Activated gamma-delta T cell treated with anti-CD3 and anti-CD28 coated beads, Interleukin-2, amount 50 U/mL, for 16 hours (primary cell): ENCODE measurements at places on chromosomes 6 and 20.

- DNase-seq, result no peak
Measured at GRCh38 chr6:14000901-14001300, 76.1 kb downstream of the RNF182 start.

GRCh38 chr6:93219447-93219846 is 199.9 kb downstream of the EPHA7 start:
- no peak for DNase-seq

GRCh38 chr20:23270382-23270911 is 80.1 kb upstream of the NXT1 start:
- no peak for DNase-seq

- no peak for DNase-seq
Measured at GRCh38 chr20:31548820-31549512, 34.7 kb downstream of the HM13 start.

GRCh38 chr6:134875367-134875766 is 74.5 kb downstream of the ALDH8A1 start:
- DNase-seq, result no peak

DNA sequence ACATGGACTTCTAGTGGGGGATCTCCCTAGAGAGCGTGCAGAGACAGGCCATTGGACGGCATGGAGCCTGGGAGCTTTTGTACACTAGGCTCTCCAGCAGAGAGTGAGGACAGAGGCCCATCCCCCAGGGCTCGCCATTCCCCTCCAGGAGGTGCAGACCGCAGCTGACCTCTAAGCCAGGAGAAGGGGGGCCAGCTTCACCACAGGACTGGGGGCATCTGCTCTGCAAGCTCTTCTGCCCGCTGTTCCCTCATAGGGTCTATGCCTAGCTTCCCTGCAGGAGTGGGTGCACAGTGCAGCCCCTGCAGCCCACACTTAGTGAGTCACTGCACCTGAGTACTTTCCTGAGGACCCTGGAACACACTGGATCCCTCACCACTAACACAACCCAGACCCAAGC is 94.4 kb downstream of the FHL5 start:
- DNase-seq, result no peak

DNA sequence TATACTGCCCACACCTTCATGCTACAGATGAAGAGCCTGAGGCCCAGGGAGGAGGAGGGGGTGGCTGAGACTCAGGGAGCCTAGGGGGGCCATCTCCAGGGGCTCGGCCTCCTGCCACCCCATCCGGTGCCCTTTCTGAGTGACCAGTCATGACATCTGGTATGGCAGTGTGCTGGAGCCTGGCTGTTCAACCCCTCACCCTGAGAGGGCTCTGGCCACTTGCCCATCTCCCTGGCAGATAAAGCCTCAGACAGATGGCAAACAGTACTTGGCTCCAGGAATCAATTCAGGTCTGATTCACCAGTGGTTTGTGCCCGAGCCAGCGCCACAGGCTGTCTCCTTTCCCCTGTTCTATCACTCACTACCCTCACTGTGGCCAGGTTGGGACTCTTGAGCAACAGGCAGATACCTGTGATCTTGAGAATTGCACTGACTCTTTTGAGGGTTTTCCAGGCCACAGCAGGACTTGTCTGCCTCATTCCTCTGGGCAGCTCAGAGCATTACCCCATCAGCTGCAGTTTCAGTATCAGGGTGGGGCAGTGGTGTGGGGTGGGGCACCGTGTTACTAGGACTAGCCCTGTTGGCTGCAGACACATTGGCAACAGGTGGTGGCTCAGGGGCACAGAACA is 22.8 kb downstream of the SRSF3 start:
- DNase-seq, result no peak

DNA sequence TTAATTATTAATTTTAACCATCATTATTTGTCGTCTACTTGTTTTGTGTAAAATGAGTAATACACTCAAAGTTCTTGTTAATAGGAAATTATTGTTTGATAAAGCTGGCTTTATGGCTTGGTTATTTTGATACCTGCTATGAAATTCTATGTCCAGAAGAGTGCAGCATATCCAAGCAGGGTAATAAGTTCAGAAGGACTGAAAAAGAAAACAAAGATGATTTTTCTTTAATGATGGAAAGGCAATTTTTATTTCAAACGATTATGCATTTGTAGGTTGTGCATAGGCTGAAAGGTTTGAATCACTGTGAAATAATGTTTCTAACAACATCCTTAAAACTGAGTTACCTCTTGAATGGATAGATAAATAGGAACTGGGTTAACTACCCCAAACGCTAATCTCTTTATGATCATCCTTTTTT is 1.4 kb upstream of the MAN1A1 start:
- no peak for DNase-seq

- no peak for DNase-seq
Measured at GRCh38 chr20:1265226-1265915, 723 bp upstream of the SNPH start.

GRCh38 chr6:134414793-134415192 is 96.9 kb upstream of the SGK1 start:
- DNase-seq, result no peak

GRCh38 chr6:107712237-107712664 is 111.9 kb downstream of the SCML4 start:
- no peak for DNase-seq

GRCh38 chr6:71392276-71392675 is 103.7 kb downstream of the OGFRL1 start:
- DNase-seq, result no peak

GRCh38 chr20:417801-418342 is 9.8 kb downstream of the RBCK1 start:
- DNase-seq, result no peak

GRCh38 chr6:43129434-43130194 is 41.5 kb upstream of the SRF start:
- DNase-seq, result no peak

DNA sequence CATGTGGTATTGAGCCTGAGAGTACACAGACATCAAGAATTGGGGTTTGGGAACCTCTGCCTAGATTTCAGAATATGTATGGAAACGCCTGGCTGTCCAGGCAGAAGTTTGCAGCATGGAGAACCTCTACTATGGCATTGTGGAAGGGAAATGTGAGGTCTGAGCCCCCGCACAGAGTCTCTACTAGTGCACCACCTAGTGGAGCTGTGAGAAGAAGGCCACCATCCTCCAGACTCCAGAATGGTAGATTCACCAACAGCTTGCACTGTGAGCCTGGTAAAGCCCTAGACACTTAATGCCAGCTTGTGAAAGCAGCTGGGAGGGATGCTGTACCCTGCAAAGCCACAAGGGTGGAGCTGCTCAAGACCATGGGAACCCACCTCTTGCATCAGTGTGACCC is 658.2 kb downstream of the HACE1 start:
- DNase-seq, result no peak

- no peak for DNase-seq
Measured at GRCh38 chr20:10487142-10488136, 52.3 kb downstream of the SLX4IP start.

- DNase-seq, result no peak
Measured at GRCh38 chr6:119148098-119148824, 69.8 kb upstream of the FAM184A start.

GRCh38 chr6:26388014-26388413 is 5.1 kb downstream of the BTN2A2 start:
- no peak for DNase-seq

- no peak for DNase-seq
Measured at GRCh38 chr6:155449450-155450239, 6.0 kb downstream of the NOX3 start.

- DNase-seq, result no peak
Measured at GRCh38 chr6:3140201-3140600, 17.1 kb downstream of the TUBB2A start.

DNA sequence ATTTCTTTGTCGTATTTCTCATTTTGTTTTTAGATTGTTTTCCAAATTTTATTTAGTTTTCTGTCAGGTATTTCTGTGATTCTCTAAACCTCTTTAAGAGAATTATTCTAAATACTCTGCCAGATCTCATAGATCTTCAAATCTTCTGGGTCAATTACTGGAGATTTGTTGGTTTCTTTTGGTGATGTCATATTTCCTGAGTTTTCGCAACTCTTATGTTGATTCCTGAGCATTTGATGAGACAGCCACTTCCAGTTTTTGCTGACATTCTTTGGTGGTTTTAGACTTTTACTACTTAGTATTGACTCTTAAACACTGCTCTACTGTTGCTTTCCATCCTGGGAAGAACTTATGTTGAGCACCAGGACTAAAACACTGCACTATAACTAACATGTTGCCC is 21.9 kb downstream of the ADGB start:
- DNase-seq, result no peak

DNA sequence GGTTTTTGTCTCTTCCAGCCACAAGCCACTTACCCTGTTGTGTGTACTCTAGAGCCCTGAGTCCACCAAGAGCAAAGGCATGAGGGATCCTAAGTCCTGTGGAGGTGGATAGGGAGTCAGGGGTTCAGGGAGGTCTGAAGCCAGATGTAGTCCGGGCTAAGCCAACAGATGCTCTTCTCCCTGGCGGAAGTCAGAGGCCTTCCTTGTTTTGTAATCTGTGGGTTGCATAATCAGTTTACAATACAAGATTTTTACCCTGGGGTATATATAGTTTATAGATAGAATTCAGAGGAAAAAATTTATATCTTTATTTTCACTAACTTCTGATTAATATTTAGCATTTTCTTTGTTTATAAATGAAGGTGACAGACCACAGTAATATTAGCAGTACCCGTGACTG is 9.2 kb downstream of the LAMP5 start:
- DNase-seq, result no peak

DNA sequence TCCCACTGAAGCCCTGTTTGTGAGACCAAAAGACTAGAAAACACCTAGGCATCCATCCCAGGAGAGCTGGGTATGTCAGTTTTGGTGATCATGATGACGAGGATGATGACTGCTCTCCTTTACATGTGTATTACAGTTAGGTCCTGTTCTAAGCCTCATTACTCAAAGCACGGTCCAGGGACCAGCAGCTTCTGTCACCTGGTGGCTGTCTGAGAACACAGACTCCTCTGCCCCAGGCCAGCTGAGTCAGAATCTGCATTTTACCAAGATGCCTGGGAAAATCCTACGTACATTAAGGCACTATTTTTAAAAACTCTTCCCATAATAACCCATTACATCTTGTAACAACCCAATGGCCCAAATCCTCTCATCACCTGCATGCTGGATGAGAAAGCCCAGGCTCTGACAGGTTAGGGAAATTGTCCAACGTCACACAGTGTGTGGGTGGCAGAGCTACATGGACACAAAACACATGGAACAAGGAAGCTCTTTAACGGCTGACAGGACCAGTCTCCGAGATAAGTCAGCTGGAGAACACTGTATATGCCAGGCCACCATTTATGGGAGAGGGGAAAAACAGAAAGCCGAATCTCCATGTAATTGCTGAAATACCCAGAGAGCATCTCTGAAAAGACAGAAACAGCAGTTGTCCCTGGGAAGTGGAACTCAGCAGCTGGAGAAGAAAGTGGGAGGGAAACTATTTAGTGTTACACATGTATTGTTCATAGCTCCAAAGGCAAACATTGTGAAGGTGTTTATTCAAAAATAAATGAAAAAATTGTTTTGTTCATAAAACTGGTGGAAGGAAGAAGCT is 65.4 kb downstream of the BMP7 start:
- no peak for DNase-seq

- DNase-seq, result no peak
Measured at GRCh38 chr20:1876975-1877608, 18.1 kb upstream of the SIRPA start.

DNA sequence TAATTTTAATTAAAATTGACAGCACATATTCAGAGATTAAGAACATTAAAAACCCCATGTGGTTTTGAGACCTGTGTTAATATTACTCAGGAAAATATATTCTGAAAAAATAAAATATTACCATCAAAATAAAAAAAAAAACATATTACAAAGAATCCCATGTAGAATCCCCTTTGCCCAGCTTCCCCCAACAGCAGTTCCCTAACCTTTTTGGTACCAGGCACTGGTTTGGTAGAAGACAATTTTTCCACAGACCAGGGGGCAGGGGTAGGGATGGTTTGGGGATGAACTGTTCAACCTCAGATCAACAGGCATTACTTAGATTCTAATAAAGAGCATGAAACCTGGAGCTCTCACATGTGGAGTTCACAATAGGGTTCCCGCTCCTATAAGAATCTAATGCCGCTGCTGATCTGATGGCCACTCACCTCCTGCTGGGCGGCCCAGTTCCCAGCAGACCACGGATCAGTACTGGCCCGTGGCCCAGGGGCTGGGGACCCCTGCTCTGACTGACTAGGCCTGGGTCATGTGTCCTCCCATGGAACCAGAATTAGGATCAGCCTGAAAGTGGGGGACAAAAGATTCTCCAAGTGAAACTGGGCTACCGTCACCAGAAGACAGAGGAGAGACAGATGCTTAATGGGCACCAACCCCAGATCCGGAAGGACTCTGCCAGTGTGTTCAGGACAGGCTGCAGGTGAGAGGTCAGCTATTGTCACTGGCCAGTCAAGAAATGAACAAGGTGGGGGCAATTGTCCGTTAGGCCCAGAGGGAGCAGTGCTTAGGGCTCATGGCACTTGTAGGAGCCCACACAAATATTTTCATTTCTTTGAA is 235.5 kb downstream of the PREX1 start:
- DNase-seq, result no peak

GRCh38 chr6:16244446-16244845 is 6.1 kb downstream of the GMPR start:
- DNase-seq, result no peak

DNA sequence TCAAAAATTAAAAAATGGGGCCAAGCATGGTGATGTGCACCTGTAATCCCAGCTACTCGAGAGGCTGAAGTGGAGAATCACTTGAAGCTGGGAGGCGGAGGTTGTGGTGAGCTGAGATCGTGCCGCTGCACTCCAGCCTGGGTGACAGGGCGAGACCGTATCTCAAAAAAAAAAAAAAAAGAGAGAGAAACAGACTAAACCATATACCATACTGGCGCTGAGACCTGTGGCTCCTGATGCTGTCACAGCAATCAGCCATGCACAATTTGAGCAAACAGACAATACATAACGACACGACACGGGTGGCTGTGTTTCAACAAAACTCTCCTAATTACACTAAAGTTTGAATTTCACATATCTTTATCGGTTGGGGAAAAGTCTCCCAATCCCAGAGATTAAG is 14.9 kb upstream of the CBFA2T2 start:
- DNase-seq, result no peak

DNA sequence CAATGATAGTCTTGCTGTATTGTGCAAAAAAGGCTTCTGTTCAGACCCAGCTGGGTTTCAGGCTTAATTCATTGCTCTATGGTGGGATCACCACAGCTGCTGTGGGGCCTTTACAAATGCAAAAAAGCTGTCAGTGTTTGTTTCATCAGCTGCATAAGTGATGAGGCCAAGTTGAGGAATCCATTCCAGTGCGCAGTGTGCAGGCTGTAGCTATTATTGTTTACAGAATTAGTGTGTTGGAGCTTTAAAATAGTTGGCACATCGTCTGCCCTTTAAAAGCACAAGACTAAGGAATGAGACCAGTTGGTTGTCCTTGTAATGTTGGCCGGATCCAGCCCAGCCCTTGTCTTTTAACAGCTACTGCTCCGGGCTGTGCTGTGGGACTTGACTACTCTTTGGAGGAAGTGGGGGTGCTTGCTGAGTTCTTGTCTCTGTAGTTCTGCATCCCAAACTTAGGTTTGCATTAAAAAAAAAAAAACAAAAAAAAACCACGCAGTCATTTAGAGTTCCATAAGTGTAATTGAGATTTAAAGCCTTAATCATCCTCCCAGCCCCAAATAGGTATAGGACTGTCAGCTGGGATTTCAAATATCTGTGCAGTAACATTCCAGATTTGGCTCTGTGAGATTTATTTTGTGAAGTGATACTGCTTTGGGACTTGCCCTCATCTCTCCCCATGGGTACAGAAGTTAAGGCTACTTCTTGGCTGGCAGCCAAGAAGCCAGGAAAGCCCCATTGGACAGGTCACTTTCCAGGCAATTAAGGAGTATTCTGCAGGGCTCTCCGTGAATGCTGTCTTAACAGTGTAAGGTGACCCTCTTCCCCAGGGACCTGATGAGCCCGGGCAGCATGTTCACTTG is 19.3 kb downstream of the JARID2 start:
- no peak for DNase-seq
